D341Med (cell line): ENCODE measurements at places on chromosomes 6 and 20.

GRCh38 chr6:145423936-145424335, 311.4 kb downstream of the EPM2A start:
- DNase-seq: no peak

DNA sequence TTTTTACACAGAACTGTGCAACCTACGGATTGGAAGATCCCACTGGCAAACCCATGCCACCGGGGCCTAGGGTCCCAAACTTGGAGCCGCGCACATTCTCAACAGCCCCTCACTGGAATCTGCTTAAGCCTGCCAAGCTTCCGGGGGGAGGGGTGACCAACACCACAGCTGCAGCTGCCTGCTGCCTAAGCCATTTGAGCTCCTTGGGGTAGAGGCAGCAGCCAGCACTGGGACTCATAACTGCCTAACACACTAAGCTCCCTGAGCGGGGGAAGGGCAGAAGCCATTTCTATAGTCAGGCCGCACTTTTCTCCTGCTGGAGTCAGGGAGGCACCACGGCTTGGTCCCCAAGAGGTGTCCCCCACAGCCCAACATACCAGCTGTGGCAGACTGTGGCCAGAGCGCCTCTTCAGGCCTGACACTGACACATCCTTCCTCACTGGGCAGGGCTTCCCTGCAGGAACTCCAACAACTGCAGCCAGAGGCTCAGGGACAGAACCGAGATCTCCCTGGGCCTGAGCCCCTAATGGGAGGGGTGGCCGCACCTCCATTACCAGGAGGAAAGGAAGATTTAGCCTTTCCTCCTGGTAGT, 270.3 kb upstream of the ECI2 start:
- DNase-seq: no peak

GRCh38 chr6:2881423-2881822, 21.7 kb downstream of the SERPINB9 start:
- no peak for DNase-seq

- no peak for DNase-seq
Measured at GRCh38 chr6:89353118-89353556, 615 bp upstream of the UBE2J1 start.

DNA sequence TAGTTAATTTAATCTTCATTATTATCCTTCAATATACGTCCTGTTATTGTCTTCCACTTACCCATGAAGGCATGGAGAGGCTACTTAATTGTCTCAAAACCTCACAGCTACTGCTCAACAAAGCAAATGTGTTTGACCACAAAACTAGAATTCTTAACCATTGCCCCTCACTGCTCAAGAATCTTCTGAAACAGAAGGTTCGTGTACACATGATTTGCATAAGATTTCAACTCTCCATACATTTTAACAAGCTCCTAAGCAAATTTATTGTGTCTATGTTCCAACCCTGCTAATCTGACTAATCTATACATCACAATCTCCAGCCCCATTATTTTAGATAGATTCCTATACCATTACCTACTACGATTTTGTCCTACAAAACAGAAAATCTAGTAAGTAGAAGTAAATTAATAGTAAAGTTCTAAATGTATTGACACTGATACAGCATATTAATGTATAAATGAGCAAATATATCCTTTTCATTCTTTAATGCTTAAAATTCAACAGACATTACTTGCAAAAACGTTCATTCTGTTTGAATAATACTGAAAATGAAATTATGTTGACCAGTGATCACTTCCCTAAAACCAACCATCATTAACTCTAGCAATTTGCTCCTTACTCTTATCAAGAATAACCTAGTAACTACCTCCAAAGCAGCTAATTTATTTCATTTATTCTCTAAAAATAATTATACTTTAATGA, 89.7 kb upstream of the RNF217 start:
- DNase-seq: no peak

DNA sequence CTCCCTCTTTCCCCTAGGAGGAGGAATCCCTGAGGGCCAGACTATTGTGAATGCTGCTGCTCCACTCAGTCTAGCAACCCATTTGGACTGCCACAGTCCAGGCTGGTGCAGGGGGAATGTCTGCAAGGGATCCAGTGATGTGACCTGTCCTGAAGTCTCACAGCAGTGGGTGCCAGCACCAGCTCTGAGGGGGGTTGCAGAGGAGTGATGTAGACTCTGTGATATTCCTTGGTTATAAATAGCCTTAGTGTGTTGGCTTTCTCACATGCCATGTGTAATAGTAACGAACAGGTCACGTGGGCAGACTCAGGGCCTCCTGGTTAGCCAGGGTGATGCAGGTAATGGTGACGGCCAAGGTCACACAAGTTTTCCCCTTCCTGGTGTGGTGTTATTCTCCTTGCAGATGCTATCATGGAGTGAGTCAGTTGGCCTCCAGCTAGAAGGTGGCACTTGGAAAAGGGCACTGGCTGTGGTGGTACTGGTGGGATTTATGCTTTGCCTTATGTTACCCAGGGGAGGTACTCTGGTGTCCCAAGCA, 404.4 kb downstream of the UTRN start:
- DNase-seq: no peak

GRCh38 chr20:43682446-43682845, 15.5 kb downstream of the MYBL2 start:
- no peak for DNase-seq

DNA sequence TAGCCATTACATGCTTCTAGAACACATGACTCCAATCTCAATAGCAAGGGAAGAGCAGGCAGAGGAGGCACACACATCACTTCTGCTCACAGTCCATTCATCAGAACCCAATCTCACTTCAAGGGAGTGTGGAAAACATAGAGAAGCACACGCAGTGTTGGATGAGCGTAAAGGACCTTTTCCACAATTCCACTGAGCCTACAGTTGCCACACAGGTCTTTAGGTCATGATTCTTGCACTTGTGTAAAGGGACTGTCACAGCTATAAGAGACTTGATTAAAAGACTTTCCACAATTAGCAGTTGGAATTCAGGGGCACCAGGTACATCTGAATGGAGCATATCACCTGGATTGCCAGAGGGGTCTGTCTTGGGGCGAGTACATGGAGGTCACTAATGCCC, 86.2 kb downstream of the TBC1D7 start:
- DNase-seq: no peak

GRCh38 chr6:111925296-111925695, 52.0 kb upstream of the FYN start:
- DNase-seq: no peak
